ENCODE measurements at places on chromosomes 5 and 9.

DNA sequence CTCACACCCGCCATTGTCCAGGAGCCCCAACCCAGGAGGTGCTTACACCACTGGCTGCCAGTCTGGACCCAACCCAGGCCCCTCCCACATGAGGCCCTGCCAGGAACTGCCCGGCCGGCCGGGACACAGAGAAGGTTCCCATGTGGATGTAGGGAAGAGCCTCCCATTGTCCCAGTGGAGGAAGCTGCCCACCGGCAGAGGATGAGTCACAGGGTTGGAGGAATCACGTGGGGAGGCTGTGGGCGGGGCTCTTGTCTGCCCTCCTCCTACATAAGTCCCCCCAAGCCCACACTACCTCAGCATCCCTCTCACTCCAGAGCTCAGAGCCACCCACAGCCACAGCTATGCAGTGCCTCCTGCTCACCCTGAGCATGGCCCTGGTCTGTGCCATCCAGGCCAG is 26.1 kb downstream of the PAEP start:
- DNase-seq: no peak

DNA sequence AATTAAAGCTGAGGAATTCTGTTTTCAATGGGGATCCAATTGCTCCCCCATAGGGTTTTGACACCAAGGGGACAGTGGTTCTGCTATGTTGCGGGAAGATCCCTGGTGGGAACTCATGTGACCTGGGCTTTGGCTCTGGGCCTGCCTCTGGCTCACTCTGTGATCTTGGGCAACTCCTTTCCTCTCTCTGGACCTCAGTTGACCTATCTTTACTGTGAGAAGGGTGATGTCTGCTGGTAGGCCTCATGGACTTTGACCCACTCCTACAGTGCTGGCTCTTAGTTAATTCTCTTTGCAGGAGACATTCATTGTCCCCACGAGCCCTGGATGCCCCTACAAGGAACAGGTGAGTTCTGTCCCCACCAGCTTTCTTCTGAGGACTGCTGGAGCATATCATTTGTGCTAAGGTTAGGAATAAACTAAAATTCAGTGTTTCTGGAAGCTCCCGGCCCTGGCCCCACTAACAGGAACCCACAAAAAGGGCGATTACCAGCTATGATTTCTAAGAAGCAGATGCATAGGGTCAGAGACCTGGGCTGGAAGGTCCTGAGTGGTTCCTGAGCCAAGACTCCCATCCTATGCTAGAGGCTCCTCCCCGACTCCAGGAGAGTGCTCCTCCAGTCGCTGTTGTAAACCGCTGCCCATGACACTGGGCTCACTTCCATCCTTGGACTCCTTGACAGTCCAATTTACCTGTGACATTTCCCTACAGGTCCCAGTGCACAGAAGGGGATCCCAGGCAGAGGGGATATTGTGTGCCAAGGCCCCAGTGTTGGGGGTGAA is 218.3 kb downstream of the PAX5 start:
- no peak for DNase-seq

DNA sequence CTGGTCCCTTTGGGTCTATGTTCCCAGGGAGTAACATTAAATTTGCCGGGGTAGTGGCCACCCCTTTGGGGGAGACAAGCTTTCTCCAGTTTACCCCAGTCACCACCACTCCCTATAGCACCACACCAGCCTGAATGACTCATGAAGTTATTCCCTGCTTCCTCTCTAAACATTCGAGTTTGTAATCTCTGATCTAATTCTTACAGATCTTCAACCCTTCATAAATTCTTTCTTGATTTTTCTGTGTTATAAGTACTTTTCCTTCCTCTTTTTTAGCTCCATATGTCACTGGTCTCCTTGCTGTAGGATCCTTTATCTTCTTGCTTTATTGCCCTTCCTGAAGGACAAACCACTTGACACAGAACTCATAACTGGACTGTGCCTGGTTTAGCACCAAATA is 55.6 kb downstream of the GNA14 start:
- peak; percentile 70 for DNase-seq

DNA sequence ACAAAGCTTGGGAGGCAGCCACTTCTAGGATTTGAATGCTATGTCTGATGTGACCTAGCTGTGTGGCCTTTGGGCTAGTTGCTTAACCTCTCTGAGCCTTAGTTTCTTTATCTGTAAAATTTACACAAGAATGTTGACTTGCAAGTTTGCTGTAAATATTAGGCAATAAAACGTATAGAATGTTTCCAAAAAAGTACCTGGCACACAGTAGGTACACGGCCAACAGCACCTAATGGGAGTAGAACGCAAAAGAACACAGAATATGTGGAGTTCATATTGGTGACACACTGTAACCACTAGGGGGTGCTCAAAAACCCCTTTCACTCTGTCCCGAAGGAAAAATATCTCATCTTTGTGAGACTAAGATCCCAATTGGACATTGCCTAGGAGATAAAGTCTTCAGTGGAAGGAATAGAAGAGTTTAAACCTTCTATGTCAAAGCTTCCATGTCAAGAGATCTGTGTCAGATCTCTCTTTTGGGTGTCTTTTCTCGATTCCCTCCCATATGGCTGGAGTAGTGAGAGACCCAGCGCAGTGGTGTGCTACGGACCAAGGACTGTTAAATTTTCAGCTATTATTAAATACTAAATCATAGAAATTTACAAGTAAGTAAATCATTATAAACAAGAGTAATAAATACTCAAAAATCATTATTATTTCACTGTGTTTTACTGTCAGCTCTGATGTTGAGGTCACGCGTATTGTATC is 145.4 kb upstream of the RAD23B start:
- peak; percentile 41 for DNase-seq

DNA sequence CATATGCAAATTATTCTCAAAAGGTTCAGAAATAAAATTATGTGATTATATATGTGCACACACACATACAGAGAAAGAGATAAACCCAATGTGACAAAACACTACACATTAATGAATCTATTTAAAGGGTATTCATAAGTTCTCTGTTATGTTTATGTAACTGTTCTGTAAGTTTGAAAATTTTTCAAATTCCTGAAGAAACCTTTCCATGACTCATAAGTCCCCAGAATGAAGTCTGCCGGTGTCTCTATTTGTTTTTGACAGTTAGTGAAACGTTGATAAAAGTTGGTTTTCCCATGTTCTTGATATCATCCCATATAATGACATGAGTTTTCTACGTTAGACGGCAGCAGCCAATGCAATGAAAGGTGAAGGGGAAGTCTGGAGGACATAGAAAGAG is 199.5 kb upstream of the PUM3 start:
- no peak for DNase-seq

- DNase-seq: no peak
These were observed 70.4 kb downstream of the CAMK4 start for GRCh38 chr5:111294551-111294950.

GRCh38 chr5:128101676-128102075 is 18.1 kb downstream of the SLC12A2 start:
- DNase-seq: no peak

GRCh38 chr5:134275822-134276221 is 49.9 kb upstream of the PPP2CA start:
- no peak for DNase-seq

DNA sequence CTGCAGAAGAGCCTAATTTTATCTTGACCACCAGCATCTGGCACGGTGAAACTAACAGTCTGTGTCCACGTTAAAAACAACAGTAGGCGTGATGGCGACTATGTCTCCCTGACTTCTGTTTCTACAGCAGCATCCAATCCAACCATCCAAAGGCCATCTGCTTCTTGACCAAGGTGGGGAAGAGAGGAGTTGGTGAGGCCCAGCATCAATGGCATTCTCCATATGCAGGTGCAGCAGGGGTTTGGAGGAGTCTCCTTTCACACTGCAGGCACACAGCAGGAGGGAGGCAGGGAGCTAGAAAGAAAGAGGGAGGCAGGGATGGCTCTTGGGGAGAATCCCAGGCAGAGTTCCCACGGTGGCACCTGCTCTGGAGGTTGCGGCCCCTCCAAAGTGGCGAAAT is 27.0 kb downstream of the MGAT1 start:
- DNase-seq: no peak

DNA sequence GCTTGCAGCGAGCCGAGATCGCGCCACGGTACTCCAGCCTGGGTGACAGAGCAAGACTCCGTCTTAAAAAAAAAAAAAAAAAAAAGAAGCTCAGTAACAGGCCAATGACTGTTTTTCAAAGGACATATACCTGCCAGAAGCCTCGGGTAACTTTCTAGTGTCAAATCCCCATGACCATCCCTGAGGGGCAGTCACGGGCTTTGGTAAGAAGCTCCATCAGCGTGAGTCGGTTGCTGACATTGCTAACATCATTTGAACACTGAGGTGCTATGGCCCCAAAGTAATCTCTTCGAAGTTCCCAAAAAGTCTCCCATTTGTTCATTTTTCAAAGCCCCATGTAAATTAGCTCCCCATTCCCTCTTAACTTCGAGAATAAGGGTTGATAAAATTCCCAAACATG is 11.6 kb downstream of the NAIP start:
- DNase-seq: no peak

DNA sequence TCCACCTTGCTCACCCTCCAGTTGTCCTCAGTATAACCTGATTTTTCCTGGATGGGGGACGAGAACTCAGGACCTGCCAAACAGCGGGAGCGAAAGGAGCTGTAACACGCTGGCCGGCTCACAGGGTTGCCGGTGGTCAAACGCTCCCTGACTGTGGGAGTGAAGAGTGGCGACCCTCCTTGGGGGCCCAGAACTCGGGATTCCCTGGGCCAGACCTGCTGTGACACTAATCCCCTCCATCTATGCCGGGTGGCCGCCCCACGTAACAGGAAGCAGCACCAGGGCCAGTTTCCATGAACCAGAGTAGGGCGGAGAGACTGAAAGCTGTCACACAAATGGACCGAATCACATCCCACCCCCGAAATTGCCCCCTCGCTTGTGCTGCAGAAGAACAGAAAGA is 1809.2 kb upstream of the ACO1 start:
- no peak for DNase-seq

Data from Kasumi-1 (cell line).